ENCODE measurements at places on chromosomes 2 and 18. TPM values are rescaled to one million over a fixed set of nuclear protein-coding genes. Genes with fewer than 3 reads are reported as not detected.
A peak's percentile ranks its signal among the peaks of the same experiment; 100 is the strongest.

The NPC1 gene
- total RNA-seq: 35.7 TPM

The BBS5 gene
- 0.28 TPM for total RNA-seq

The HAT1 gene
- 35.5 TPM for total RNA-seq

The ATG4B gene
- total RNA-seq: 73.5 TPM

The FAM161A gene
- total RNA-seq: 2.9 TPM

DNA sequence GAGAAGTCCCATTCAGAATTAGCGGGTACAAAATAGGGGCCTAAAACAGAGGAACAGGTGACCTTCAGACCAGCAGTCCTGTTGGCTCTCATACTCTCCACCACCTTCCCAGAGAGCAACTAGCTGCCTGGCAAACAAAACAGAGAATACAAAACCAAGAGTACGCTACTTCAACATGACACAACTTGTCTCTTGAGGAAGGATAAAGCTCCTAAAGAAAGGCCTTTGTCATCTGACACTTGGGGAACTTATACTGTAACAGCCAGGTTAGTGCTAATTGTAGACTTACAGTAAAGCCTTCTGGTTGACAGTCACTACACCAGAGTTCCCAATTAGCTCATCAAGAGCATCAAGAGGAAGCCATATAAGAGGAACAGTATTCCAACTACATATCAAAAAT, 282.1 kb upstream of the NT5C1B start:
- DNase-seq: no peak

GRCh38 chr2:212537726-212538304, 787 bp downstream of the ERBB4 start:
- DNase-seq: no peak

DNA sequence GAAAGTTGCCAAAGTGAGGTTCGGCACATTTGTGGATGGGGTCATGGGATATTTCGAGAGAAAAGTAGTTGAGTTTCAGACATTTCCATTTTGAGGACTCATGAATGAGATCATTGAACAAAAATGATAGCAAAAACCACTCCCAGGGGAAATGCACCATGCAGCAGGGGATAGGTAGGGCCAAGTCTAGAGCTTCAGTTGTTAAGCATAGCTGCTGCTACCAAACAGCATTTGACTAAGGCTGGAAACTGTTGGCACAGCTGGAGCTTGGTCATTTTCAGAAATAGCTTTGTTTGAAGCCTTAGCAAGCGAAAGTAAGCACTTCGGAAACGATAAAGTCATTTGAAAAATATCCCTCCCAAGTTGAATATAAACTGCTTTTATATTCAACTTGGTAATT, 431.8 kb downstream of the SOCS6 start:
- no peak for DNase-seq

DNA sequence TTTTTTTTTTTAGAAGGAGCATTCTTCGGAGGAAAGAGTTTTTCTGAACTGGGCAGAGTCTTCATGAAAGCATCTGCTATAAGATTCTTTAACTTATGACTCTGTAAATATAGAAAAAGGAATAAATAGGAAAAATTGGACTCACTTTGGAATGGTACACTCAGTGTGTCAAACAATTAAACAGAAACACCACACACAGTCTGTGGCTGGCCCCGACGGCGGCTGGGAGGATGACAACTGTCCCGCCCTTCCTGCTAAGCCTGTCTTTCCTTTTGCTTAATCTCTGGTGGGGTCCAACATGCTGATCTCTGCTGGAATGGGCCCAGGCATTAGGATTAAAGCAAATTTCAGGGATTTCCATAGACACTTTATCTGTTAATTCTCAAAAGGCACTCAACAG, 12.5 kb upstream of the RAB31 start:
- DNase-seq: no peak

DNA sequence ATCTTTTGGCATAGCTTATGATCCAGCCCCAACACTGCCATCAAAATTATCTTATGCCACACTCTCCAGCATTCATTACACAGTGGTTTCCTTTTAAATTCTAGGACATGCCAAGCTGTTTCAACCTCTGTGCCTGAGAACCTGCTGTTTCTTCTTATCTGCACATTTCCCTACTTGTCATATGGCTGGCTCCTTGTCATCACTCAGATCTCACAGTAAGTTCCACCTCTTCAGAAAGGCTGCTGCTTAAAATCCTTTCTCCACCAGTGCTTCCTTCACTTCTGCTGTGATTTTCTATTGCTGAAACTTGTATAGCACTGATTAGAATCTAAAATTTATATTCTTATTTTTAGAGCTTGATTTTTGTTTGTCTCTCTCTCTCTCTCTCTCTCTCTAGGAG, 43.4 kb downstream of the MC4R start:
- no peak for DNase-seq

GRCh38 chr2:71789556-71790204, 336.3 kb downstream of the DYSF start:
- DNase-seq: peak; percentile 4

DNA sequence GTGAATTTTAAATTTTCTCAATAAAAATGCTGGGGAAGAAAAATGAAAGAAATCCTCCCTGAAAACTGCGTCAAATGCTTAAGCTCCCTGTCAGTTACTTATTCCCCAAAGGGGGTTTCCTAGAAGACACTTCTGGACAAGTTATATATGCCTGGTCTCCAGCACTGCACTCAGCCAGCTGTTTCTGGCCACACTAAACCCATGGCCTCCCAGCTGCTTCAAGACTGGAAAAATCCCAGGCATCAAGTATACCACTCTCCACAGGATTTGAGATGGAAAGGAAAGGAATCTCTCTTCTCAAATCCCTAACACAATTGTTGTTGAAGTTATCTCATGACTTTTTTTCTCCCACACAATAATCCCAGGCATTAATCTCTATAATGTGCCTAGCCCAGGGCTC, 245.7 kb downstream of the NBAS start:
- no peak for DNase-seq

GRCh38 chr2:24435391-24436316, 55.4 kb upstream of the NCOA1 start:
- no peak for DNase-seq

- no peak for DNase-seq
Observed at GRCh38 chr18:10413722-10414121, 40.7 kb upstream of the APCDD1 start.

DNA sequence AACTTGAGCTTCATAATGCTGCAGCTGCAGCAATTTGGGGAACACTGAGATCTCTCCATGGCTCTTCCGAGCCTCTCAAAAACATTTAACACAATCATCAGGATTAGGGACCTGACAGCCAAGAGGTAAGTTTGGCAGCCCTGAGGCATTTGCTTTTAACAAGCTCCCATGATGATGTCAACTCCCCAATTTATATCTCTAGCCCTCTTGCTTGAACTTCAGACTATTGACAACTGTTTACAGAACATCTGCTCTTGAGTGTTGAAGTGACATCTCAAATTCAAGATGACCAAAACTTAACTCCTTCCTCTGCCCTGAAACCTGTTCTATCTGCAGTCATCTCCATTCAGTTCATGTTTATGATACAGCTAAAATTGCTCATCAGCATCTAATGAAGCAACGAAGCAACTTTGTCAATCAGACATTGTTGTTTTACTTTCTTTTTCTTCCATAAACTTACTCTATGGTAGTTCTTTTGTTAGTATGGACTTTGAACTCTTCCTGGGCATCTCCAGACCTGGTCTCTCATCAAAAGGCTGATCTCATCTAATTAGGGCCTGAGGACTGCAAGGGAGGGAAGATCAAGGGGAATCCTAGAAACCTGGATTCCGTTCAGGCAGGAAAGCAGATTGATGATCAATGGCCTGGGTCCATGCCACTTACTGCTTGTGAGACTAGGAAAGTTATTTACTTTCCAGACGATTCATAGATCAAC, 48.1 kb downstream of the SEMA4F start:
- no peak for DNase-seq

GRCh38 chr2:27765621-27766286, 5.8 kb upstream of the MRPL33 start:
- peak; percentile 75 for DNase-seq

DNA sequence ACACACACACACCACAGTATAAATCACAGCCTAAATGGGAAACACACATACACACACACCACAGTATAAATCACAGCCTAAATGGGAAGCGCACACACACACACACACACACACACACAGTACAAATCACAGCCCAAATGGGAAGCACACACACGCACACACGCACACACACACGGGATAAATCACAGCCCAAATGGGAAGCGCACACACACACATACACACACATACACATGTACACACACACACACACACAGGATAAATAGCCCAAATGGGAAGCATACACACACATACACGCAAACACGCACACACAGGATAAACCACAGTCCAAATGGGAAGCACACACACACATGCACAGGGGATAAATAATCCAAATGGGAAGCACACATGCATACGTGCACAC, 68.1 kb downstream of the ADNP2 start:
- DNase-seq: no peak

DNA sequence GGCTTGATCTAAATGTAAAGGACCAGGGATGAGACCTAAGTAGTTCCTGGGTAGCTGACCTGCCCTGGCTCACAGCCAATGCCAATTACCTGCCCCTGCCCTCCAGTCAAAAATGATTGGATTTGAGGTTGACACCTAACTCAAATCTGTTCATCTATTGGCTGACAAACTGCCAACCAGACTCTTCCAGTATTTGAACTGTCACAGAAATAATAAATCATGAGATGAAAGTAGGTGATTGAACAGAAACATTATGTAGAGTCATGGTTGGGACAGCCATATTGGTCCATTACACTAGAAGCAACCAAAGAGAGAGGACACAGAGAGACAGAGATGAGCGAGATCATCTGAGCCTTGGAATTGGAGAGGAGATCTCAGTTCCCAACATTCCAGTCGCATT, 109.1 kb downstream of the ATL2 start:
- DNase-seq: no peak

DNA sequence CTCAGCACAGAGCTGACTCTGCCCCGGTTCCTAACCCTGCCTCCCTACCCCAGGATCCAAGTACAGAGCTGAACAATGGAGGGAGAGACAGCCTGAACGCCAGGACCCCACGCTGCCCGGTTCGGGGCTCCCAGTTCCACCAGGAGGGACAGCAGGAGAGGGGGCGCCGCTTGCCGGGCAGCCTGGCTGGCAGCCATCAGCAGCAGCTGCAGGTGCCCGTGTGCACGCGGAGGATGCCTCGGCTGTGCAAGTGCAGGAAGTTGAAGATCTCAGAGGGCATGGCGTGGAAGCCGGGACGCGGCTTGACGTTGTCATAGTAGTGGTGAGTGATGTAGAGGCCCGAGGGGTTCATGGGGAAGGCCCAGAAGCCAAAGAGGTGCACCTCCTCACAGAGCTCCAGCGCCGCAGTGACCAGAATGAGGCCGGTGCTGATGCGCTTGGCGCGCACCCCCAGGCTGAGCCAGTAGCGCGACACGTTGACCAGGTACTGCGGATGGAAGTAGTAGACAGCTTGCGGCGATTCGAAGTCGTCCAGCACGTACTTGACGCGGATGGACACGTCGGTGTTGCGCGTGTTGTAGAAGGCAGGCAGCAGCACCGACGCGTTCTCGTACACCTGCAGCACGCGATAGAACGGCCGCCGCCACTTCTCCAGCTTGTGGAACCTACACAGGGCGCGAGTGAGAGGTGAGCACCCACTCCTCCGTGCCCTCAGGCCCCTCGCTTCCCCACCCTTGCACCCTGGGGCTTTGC, 23.0 kb upstream of the LOXHD1 start:
- DNase-seq: no peak

GRCh38 chr18:26480897-26481795, 67.2 kb downstream of the KCTD1 start:
- peak; percentile 87 for DNase-seq

- no peak for DNase-seq
Observed at GRCh38 chr2:60676706-60677330, 79.2 kb upstream of the PAPOLG start.

- peak; percentile 82 for DNase-seq
Observed at GRCh38 chr2:20578895-20579825, 71.7 kb downstream of the HS1BP3 start.

- DNase-seq: no peak
Observed at GRCh38 chr18:22469061-22469734, 51.5 kb upstream of the CTAGE1 start.

All from HT-29 (cell line).